Activated naive CD4-positive, alpha-beta T cell treated with Interleukin-2 at 50 U/mL for 16 hours (primary cell): ENCODE measurements at places on chromosomes 2 and 18.

DNA sequence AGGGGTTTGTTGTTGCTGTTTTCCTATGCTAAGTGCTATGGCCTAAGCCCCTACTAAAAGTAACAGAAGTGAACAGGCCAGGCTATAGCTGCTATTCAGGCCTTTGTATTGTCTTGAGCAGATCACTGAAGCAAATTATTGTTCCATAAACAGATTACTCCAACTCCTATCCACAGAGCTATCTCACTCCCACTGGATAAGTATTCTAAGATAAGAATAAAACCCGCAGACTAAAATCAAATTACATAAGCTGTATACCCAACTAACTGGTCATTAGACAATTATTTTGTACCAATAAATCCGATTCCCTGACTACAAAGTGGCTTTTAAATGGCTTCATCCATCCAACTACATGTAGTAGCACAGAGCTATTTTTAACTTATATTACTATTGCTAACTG lies 74.3 kb downstream of the THADA start:
- DNase-seq = no peak

- no peak for DNase-seq
Observed at GRCh38 chr2:172207911-172208310, 105.2 kb upstream of the DLX2 start.

GRCh38 chr18:10457767-10458166 lies 3.3 kb downstream of the APCDD1 start:
- no peak for DNase-seq

DNA sequence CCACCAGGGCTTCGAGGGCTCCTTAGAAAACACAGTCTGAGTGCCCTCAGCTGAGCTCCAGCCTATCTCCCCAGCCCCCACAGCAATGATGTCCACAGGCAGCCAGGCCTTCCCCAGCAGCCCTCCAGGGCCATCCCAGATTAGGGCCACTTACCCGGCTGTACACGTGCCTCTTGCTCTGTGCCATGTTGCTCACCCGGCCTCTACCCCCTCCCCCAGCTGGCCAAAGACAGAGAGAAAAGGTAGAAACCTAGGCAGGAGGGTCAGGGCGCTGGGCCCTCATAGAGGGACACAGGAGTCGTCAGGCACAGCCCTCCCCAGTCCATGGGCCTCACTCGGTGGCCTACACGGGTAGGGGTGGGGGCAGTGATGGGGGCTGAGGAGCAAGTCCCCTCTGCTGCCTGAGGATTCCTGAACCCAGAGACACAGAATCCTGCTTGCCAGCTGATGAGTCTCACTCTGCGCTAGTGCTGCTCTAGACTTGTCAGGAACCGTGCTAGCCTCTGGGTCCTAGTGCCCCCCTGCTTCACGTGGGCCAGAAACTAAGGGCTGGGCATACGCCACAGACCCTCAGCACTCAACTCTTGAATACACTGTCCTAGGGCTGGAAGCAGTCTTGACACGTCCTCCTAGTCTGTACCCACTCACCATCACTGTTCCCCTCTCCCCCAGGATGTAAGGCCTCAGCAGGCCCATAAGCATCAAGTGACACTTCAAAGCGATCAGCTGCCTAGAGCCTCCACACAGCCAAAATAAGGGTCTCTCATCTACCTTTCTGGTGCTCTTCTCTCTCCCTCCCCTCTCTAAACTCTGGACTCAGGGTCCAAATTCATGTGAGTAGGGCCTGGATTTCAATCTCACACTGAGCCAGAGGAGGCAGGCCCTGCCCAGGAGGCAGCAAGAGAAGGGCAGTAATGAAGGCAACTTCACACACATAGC lies at the start of gene DCTN1:
TSS of gene DCTN1 (minus strand) at position 461 of the 939 bp plus-strand sequence. CDS start at position 187, 274 bp downstream.
- DNase-seq = peak; percentile 12

DNA sequence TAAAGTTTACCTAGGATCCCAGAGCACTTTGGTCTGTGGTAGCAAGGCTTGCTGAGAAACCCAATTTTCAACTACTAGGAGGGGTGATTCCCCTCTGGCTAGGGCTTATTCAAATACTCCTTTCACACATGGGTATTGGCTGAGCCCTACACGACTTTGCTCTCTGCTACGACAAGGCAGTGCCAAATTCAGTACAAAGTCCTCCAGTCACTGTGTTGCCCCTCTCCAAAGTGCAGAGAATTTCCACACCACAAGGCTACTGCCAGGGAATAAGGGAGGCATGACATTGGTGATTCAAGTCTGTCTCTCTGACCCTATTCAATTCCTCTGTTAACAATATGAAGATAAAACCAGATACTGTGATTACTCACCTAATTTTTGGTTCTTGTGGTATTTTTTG lies 38.9 kb downstream of the SYT4 start:
- no peak for DNase-seq

GRCh38 chr2:124122340-124122739 lies 97.3 kb downstream of the CNTNAP5 start:
- DNase-seq = no peak

DNA sequence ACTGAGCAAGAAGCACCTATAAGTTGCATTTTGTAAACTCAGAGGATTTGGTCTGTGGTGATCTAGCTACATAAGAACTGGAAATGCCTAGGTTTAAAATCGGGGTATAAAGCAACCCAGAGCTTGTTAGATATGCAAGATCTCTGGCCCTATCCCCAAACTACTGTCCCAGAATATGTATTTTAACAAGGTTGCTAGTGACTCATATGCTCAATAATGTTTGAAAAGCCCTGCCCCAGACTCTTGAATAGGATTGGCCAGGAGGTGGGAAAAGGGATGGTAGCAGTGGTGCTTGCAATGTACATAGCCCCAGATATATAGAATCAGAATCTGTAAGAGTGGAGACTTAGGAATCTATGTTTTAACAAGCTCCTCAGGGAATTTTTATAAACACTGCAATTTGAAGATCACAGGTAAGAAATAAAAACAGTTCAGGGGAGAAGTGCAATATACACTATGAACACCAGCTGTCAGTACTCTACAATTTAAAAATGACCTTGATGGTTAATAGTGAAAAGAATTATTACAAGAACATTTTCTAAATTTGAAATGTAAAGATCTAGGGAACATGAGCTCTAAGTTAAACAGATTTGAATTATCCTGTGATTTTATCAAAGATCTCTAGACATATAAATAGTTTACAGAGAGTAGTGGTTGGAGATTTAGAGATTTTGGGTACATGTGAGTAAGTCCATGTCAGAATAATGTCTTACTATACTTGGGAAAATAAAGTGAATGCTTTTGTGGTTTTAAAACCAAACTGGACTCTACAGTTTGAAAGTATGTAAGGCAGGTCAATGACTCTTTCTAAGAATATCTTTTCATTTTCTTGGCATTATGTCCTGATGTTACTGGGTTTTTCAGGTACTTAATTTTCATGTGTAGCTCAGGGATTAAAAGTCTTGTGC lies 7.7 kb upstream of the MMADHC start:
- DNase-seq = no peak

GRCh38 chr2:65300134-65300760 lies 72.6 kb downstream of the ACTR2 start:
- no peak for DNase-seq

- no peak for DNase-seq
Observed at GRCh38 chr2:144935736-144936135, 415.8 kb upstream of the ZEB2 start.

GRCh38 chr18:49094136-49094535 lies 143.4 kb upstream of the SMAD7 start:
- no peak for DNase-seq

DNA sequence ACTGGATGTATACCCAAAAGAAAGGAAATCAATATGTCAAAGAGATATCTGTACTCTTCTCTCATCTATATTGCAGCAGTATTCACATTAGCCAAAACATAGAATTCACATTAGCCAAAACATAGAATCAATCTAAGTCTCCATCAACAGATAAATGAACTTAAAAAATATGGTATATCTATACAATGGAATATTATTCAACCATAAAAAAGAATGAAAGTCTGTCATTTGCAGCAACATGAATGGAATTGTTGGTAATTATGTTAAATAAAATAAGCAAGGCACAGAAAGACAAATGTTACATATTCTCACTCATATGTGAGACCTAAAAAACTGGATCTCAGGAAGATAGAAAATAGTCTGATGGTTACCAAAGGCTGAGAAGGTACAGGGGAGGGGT lies 212.1 kb upstream of the ZC3H15 start:
- no peak for DNase-seq

- DNase-seq = no peak
Observed at GRCh38 chr2:128585706-128586105, 267.0 kb upstream of the HS6ST1 start.

DNA sequence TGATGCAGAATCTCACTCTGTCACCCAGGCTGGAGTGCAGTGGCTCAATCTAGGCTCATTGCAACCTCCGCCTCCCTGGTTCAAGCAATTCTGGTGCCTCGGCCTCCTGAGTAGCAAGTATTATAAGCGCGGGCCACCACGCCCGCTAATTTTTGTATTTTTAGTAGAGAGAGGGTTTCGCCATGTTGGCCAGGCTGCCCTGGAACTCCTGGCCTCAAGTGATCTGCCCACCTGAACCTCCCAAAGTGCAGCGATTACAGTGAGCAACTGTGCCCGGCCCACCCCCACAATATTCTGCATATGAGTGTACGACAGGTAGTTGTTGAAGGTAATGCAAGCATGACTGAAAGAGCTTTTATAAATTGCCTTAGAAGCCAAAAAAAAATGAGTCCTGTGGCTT lies 1.2 kb downstream of the WDR75 start:
- DNase-seq = peak; percentile 23

DNA sequence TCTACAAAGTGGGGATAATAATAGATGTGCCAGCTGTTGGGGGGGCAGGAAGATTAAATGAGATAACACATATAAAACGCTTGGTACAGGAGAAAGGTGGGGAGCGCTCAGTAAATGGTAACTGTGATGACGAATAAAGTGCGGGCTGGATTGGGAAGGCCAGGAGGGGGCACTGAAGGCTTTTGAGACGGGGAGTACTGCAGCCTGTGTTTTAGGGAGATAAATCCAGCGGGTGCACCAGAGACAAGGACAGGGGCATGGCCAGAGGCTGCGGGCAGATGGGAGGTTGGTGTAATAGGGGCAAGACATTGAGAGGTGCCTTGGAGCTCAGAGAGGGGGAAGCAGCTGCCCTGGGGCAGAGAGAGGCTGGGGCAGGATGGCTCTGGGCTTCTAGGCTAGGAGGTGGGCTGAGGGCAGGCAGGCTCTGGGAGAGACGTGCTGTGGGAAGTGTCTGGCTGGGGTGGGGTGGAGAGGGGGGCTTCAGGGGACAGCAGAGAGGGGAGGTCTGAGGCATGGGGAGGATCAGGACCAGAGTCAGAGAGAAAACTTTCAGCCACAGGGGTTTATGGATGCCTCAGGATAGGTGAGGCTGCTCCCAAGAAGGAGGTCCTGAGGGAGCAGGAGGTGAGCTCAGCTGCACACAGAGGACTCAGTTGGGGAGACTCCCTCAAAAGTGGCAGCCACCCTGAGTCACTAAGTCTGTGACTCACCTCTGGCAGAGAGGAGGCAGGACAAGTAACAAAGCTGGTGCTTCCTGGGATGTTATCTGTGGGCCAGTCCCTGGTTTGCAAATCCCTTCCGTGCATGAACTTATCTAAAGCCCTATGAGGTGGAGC lies 18.8 kb downstream of the TEX44 start:
- peak; percentile 64 for DNase-seq

- DNase-seq = no peak
Observed at GRCh38 chr18:74724186-74724585, 126.5 kb downstream of the ZNF407 start.

DNA sequence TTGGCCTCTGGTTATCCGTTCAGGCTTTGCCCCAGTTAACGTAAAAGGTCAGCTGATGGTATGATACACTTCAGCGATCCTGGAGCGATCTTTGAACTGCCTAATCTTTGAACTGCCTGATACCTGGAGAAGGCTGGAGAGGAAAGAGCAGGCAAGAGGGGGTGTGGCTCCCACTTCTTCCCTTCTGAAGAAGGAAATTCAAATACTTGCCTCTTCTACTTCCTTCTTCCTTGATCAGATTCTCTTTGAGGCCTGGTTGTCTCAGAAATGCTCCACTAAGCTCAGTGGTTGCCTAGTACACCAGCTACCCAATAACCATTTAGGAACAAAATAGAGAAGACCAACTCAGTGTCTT lies 619 bp downstream of the GALM start:
- peak; percentile 24 for DNase-seq

- no peak for DNase-seq
Observed at GRCh38 chr2:1976728-1977416, 232.6 kb upstream of the PXDN start.

DNA sequence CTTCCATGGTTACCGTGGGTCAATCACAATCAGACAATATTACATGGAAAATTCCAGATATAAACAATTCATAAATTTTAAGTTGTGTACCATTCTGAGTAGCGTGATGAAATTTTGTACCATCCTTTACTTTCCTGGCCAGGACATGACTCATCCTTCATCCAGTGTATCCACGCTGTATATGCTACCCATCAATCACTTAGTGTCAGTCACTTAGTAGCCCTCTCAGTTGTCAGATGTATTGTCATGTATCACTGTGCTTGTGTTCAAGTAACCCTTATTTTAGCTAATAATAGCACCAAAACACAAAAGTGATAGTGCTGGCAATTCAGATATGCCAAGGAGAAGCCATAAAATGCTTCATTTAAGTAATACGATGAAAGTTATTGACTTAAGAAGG lies 282.6 kb downstream of the CPS1 start:
- DNase-seq = no peak

DNA sequence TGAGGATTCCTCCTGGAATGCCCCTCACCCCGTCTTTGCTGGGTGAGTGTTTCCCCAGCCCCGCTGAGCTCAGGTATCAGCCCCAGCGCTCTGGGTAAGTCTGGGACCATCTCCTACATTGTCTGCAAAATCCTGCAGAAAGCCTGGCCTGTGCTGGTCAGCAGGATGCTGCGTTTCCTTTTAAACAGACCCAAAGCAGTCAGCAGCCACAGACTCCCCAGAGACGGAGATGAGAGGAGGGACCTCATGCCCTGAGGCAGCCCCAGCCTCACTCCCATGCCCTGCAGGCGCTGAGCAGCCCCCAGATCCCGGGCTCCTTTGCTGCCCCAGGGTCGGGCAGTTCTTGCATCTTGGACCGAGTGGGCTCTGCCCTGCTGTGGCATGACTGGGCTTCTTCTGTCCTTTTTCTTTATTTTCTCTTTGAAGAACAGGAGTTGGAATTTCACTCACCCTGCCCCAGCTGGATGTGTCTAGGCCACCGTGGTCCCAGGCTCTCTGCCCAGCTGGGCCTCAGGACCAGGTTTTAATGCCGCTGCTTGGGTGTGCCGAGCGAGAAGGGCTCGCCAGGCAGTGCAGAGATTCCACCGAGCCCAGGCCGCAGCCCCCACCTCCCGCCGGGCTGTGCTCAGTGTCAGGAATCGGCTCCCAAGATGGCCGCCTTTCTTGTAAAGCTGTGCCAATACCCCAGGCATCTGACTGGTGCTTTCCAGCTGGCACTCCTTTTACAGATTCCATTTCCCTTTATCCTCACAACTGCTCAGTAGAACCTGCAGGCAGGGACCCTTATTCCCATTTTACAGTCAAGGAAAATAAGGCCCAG lies 43.6 kb downstream of the ODC1 start:
- DNase-seq = no peak

GRCh38 chr2:150060341-150060740 lies 427.1 kb downstream of the RND3 start:
- no peak for DNase-seq

- no peak for DNase-seq
Observed at GRCh38 chr2:231462729-231463465, 1.4 kb downstream of the NCL start.

GRCh38 chr2:80019571-80020460 lies 284.7 kb downstream of the LRRTM1 start:
- no peak for DNase-seq

- DNase-seq = no peak
Observed at GRCh38 chr18:44830581-44830980, 149.9 kb downstream of the SETBP1 start.
